ENCODE measurements at places on chromosomes 16 and 17.

- DNase-seq = no peak
Observed at GRCh38 chr17:71461498-71462169, 659.2 kb upstream of the SOX9 start.

- no peak for DNase-seq
Observed at GRCh38 chr17:73247726-73248125, 14.0 kb downstream of the CPSF4L start.

DNA sequence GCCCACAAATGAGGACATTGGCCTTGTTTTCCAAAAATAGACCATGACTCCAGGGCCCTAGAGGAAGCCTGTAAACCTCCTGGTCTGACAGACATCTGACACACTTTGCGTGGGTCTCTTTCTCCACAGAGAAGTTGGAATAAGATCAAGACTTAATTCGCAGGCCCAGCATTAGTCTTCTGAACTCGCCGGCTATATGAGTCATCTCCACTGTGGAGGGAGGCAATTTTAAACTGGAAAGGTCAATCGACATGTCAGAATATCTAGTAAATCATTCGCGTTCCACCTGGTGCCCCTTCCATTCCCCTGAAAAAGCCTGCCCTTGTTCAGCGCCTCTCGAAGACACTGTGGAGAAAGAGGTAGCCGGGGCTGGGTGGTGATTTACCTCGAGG is 140.1 kb downstream of the CLEC16A start:
- DNase-seq = no peak

- no peak for DNase-seq
Observed at GRCh38 chr16:78681743-78682142, 582.3 kb downstream of the WWOX start.

GRCh38 chr16:50284131-50284911 is 18.0 kb downstream of the ADCY7 start:
- no peak for DNase-seq

DNA sequence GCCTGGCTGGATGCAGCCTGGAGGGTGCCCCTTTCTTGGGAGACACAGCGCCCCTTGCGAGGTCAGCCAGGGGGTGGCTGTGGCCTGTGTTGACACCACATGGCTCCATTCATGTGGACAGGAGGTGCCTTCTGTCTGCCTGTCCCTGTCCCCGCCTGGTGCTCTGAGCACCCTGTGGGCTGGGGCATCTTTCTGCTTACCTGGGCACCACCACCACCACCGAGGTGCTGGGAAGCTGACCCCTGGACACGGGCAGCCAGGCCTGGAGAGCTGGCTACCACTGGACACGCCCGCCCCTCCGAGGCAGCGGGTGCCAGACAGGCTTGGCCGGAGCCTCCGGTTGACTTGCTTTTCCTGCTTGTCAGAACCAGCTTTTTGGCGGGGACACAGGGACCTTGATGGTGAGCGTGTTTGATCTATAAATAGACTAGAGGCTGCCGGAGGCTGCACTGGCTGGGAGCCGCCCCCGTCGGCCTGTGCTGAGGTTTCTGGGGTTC is 121.3 kb upstream of the GSE1 start:
- DNase-seq = no peak

DNA sequence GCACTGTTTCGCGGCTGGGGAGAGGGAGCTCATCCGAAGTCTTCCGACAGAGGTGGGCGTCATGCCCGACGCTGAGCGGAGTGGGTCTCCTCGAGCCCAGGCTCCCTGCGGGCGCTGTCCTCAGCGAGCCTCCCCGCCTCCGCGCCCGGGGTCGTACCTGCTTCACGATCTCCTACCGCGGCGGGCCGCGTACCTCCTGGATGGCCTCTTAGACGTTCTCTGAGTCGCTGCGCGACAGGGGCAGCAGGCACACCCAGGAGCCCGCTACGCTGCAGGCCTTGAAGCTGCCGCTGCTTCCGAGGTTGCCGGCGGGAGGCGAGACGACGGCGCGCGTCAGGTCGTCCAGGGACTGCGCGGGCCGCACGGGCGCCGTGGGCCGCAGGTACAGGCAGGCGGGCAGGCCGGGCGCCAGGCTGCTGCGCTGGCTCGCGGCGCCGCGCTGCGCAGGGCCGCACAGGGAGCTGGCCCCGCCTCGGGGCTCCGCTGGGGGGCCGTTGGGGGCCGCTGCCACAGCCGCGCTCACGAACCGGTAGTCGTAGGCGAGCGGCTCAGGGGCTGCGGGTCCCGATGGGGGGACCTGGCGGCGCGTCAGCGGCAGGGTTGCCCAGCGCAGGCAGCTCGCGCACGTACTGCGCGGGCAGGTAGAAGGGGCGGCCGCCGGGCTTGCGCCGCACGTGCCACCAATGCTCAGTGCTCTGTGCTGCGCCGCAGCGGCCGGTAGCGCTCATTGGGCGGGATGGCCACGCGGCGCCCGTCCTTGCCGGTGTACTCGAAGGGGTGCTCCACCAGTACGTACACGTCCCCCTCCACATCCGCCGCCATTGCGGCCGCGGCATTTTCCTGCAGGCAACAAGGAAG is 116.4 kb upstream of the SMURF2 start:
- no peak for DNase-seq

DNA sequence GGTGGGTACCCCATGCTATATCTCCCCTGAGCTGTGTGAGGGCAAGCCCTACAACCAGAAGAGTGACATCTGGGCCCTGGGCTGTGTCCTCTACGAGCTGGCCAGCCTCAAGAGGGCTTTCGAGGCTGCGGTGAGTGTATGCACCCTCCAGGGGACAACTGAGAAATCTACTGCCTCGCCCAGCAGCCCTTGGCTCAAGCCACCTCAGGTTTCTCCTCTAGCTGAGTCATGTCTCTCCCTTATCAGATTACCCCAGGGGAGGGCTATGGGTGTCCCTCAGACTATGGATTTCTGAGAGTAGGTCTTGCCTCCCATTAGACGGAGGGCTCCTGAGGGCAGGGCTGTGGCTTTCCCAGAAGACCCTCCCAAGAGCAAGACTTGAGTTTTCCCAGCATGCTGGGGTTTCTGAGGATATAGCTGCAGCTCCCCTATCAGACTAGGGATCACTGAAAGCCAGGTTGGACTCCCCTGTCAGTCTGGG is 6.7 kb downstream of the NEK8 start:
- DNase-seq = no peak

DNA sequence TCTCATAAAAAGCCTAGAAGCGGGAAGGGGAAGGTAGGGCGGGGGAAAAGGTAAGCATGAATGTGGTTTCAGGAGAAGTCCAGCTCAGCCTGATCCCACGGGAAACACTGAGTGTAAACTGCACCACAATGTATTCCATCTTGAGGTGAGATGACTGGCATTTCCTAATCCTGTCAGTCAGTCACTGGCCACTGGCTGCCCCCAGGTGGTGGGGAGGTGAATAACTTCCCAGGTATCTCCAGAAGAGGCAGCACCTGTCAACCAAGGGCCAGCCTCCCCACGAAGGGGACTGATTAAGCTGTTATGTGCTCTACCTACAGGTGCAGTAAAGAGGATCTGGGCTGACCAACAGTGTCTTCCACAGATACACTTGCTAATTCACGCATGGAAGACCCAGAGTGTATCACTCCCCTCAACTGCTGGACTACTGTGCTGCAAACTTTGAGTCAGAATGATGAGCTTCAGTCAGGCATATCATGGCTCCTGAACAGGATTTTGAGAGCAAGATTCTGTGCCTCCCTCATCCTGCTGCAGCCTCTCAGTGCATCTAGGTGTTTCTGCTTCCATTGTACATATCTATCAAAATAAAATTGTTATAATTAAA is 108.5 kb upstream of the CCL2 start:
- peak; percentile 33 for DNase-seq

DNA sequence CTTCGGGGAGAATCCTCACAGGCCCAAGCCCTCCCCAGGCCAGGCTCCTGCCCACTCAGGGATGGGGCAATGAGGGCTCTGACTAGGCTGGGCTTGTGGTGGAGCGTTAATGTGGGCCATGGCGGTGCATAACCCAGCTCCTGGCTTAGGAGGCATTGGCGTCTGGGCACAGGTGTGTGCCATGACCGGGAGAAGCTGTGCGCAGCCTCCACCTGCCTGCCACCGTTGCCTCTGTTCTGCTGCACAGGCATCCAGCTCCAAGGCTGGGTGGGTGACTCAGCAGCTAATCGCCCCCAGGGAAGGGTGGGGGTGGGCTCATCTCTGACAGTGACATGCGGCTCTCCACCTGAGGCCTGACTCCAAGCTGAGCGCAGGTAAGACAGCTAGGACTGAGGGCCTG is 3.5 kb upstream of the ARHGAP27 start:
- DNase-seq = no peak

GRCh38 chr17:77332981-77333685 is 192.4 kb downstream of the SEC14L1 start:
- peak; percentile 5 for DNase-seq

GRCh38 chr17:58630883-58631522 is 60.8 kb downstream of the TEX14 start:
- peak; percentile 8 for DNase-seq

DNA sequence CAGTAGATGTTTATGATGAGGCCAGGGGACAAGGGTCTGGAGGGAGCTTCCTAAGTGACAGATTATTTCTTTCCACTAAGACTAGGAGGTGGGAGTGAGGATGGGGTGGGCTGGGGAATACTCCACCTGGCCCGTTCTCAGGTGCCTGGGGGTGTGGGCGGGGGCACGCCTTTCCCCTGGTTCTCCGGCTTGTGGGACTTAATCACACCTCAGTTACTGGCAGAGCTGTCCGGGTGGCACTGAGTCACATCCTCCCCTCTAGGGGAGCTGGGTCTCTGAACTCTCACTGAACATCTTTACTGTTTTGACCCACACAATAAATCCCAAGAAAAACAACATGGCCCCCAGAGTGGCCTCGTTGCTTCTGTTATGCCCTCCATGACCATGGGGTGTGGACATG is 332.8 kb downstream of the MAF start:
- DNase-seq = no peak

DNA sequence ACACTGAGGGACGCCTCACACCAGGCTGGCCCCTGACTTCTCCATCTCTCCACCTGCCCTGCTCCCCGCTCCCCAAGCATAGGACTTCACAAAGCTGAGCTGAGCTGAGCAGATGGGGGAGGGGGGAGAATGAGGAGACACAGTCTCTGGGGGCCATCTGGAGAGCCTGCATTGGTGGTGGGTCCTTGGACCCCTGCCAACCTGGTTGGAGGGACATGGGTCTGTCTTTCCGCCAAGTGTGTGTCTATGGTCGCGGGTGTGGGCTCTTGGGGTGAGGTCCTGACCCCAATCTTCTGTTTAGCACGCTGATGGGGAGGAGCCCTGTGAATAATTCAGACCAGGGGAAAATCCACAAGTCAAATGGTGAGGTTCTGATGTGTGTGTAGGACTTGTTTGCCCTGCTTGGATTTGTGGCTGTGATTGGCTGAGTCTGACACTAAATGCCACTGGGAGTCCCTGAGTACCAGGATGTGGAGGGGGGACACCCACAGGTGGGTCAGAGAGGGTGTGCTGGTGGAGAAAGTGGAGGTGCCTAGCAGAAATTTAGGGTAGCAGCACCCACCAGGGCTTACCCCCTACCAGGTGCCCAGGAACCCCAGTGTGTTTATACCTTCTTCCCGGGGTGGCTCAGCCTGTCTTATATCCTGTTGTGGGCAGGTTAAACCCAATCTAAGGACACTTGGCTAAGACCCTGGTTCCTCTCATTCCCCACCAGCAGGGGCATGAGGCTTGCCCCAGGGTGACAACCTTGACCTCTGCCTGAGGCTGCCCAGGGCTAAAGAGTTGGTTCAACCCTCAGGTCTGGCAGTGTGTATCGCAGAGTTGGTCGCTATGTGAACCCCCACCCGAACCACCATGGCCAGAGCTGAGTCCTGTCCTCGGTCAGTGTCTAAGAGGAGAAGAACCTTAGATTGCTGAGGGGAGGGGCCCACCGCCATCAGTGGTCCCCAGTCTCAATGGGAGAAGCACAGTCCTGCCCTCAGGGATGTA is 2.1 kb downstream of the FMNL1 start:
- peak; percentile 40 for DNase-seq

- DNase-seq = no peak
Observed at GRCh38 chr17:69914520-69914919, 160.5 kb upstream of the KCNJ16 start.

- no peak for DNase-seq
Observed at GRCh38 chr16:80656711-80657150, 115.9 kb downstream of the DYNLRB2 start.

DNA sequence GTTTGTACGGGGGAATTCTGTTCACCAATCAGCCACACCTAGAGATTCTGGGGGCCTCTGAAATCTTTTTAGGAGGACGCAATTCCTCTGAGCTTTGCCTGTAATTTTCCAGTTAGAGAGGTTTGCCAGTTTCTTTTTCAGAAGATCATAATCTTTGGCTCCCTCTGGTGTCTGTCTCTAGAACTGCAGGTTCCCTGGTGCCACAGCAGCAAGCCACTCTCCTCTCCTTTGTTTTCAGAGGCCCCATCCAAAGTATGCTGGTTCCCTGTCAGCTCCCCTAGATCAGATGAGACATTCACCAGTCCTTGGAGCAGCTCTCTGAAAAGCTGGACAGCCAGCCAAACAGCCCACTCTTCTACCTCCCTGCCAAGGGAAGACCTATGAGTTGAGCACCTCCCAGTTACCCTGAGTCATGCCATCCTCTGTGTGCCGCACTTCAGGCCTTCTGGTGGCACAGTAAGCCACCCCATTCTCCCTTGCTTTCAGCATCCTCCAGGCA is 36.1 kb downstream of the RNF112 start:
- DNase-seq = peak; percentile 75

DNA sequence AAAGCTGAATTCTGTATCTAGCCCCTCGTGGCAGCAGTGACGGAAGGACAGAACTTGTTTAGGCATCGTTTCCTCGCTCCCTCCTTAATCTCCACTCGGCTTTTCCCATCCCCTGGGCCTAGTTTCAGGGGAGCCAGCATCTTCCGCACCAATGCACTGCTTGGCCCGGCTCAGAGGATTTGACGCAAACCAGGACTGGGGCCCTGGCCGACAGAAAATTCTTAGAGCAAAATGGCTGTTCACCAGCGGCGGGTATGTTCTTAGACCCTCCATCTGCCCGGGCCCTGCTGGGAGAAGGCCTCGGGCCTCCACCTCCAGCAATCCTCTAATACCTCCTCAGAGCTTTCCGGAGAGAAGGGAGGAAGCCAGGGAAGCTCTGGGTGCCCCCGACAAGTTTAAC is 54.6 kb downstream of the TBC1D16 start:
- no peak for DNase-seq

DNA sequence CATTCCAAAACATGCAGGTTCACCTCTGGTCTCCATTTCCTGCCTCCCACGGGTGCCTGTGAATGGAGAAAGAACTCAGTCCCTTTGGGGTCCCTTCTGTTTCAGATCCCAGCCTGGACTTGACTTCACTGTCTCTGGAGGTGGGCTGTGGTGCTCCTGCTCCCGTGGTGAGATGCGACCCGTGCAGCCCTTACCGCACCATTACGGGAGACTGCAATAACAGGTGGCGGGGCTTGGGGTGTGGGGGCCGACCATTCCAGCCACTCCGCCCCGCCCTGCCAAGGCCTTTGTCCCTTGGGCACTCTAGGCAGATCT is 10.5 kb downstream of the LPO start:
- DNase-seq = no peak

GRCh38 chr16:1258225-1258600 is 2.3 kb downstream of the TPSD1 start:
- DNase-seq = no peak

GRCh38 chr16:10982465-10983150 is 38.2 kb downstream of the CLEC16A start:
- no peak for DNase-seq

GRCh38 chr16:80208743-80209142 is 332.1 kb upstream of the DYNLRB2 start:
- DNase-seq = no peak

- no peak for DNase-seq
Observed at GRCh38 chr16:55542459-55543082, 23.9 kb upstream of the CAPNS2 start.
